ENCODE measurements at places on chromosomes 3 and 15.

- no peak for DNase-seq
Measured at GRCh38 chr15:92636401-92636907, 19.1 kb downstream of the FAM174B start.

GRCh38 chr3:129892857-129893580 lies 492 bp downstream of the TMCC1 start:
- DNase-seq = peak; percentile 66

DNA sequence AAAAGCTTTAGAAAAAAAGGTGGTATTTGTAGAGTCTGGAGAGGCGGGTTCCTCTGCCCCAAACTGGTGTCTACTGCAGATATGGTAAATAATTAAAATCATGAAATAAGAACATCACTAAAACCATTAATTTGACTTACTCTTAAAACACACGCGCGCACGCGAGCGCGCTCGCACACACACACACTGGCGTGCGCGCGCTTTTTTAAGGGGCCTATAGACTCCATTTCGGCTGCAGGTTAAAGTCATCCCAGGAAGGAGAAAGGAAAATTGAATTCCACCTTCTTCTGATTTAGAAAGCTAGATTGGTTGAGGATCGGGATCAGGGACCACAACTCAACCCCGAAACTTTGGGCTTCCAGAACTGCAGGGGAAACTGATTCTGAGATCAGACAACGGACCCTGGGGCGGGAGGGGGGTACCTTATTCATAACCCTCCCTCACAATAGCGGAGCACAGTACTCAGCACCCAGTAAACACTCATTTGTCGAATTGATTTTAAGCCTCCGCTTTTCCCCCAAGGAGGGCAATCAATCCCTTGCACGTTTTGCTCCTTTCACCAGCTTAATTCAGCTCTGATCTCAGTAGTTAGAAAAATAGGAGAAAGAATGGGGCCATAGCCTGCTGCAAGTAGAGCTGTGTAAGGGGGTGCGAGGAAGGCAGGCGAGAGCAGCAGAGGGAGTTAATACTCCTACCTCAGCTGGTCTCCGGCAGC lies 509 bp upstream of the LRRC3B start:
- DNase-seq = no peak

DNA sequence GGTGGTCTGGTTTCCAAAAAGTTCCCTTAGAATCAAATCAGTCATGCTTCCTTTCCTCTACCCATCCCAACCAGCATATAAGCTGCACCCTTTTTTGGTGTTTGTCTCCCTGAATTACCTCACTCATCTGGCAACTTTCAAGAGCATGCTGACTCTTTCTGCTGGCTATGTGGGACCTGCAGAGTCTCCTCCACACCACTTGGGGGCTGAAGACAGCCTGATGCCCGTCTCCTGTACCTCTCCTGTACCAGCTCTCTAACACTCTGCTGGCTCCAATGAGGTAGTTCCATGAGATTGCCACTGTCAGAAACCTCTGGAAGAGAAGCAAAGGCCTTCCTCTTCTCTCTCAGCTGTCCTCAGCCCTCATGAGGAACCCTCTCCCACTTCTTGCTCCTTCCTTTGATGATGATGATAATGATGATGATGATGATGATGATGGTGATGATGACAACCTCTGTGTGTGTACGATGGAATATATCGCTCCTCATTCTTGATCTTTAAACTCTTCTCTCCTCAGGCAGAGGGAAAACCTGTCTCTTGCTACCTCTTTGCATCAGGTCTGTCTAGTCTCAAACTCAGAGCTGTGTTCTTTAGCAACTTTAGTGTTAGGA lies 257.5 kb downstream of the ZNF621 start:
- DNase-seq = no peak

DNA sequence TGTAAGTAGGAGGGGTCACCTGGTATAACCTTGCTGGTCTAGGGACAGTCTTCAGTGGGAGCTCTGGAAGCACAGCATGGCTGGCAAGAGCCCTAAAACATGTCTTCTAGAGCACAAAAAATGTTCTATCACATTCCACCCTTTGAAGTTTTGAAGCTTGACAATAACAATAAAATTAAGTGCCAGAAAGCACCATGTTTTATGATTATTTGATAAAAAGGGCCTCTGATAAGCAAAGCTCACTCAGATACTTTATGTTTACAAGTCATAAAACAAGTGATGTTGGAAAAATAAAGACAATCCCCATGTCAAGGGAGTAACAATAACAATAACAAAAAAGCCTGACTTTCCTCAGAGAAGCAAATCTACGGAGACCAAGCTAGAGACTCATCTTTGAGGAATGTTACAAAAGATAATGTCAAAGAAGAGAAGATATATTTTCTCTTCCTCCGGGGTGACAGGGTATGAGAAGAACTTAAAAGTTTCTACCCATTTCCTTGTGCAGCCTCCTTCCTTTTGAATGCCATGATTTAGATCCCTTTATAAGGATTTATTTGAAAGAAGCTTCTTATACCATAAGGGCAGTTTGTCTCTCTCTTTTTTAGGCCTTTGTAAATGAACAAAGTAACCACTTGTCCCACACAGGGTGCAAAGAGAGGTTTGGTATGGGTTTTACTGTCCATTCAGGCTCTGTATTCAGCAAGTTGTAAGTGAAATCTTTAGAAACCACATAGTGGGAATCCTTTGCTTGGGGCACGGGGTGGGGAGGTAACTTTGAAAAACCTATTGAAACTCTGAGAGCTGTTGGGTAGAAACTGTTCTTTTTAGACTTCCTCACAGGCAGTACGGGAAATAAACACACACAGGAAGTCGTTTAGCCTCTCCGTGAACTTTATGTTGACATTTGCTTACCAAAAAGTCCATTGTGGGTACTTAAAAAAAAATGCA lies 109.6 kb upstream of the RBMS3 start:
- DNase-seq = peak; percentile 7

GRCh38 chr3:149276619-149277018 lies 55.0 kb upstream of the CP start:
- DNase-seq = no peak

- no peak for DNase-seq
Measured at GRCh38 chr3:128337305-128337704, 129.4 kb downstream of the DNAJB8 start.

DNA sequence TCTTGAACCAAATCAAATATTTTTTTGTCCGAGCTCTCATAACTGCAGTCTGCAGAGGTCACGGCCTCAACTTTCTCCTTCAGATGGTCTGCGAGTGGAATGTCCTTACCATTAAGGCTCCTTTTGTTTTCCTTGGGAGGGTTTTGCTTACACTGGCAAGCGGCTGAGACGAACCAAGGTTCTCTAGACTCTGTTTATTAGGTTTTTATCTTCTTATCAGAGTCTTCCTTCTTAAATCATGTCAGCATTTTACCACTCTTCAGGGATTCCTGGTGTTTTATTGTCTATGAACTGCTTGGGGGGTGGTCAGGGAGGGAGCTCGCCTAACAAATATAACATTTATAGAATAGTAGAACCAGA lies 773.7 kb upstream of the NR2F2 start:
- no peak for DNase-seq

DNA sequence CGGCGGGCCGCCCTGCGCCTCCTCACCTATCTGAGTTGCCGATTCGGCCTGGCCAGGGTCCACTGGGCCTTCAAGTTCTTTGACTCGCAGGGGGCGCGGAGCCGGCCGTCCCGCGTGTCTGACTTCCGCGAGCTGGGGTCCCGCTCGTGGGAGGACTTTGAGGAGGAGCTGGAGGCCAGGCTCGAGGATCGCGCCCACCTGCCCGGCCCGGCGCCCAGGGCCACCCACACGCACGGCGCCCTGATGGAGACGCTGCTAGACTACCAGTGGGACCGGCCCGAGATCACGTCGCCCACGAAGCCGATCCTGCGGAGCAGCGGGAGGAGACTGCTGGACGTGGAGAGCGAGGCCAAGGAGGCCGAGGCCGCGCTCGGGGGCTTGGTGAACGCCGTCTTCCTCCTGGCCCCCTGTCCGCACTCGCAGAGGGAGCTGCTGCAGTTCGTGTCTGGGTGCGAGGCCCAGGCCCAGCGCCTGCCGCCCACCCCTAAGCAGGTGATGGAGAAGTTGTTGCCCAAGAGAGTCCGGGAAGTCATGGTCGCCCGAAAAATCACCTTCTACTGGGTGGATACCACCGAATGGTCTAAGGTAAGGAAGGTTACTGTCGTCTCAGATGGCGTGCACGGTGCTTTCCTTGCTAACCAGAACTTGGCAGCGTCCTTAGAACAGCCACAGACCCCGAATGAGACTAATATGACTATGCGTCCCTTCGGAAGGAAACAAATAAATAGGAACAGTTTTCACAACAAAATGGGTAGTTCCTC lies 567 bp downstream of the TICRR start:
- no peak for DNase-seq

DNA sequence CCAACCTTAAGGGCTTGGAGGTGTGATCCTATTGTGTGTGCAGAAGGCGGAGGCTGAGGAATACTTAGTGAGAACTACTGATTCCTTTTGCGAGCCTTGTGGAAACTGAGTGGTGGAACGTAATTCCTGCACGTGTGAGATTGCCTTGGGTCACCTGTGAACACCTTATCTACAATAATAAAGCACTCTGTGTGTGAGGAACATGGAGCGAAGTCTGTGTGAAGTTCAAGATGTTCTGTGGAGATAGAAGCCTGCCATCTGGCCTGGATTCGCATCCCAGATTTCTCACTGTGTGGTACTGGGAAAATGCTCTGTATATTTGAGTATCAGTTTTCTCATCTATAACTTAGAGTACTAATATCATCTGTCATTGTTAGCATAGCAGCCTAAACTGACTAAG lies 179.5 kb upstream of the PDZRN3 start:
- DNase-seq = no peak

DNA sequence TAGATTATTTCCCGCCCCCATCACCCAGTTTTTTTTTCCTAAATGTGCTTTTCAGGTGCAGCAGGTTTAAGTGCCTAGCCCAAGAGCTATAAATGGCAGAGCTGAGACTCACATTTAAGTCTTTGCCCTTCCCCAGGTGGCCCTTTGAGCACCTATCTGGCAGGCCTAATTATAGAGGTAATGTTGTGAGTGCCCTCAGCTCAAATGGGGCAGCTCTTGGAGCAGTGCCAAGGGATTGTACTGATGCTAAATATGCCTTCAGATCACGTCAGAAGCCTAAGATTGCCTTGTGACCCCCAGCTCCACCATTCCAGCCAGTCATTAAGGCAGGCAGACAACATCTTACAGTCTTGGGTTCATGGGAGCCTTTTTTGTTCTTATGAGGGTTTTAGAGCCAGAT lies 159.5 kb downstream of the RPLP1 start:
- no peak for DNase-seq

GRCh38 chr3:192467230-192468140 lies 259.9 kb downstream of the FGF12 start:
- peak; percentile 32 for DNase-seq

DNA sequence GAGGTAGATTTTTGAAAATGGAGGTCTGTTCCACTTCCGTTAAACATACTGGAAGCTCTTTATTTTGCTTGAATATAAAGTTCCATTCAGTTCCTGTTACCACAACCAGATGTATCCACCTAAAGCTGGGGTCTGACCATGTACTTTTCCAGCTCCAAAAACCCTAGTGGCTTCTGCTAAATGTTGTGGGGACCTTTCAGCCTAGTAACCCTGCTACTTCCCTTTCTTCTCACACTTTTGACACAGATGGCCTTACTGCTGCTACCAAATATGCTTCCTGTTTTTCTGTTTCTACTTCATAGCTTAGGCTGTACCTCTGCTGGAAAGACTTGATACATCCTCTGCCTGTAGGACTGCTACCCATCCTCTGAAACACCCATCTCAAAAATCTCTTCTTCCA lies 87.8 kb downstream of the COL6A6 start:
- no peak for DNase-seq

- DNase-seq = no peak
Measured at GRCh38 chr15:74400313-74400860, 32.9 kb upstream of the CYP11A1 start.

- no peak for DNase-seq
Measured at GRCh38 chr3:74442683-74443082, 171.8 kb downstream of the CNTN3 start.
